ENCODE measurements at places on chromosomes 1 and 21. TPM values are rescaled to one million over a fixed set of nuclear protein-coding genes. Genes with fewer than 3 reads are reported as not detected.

GRCh38 chr1:166839600-166840308 lies 479 bp downstream of the POGK start:
- peak; percentile 18 for DNase-seq

Gene CYYR1
- 0.17 TPM for total RNA-seq

- peak; percentile 80 for DNase-seq
These were observed 1.5 kb upstream of the PRDX6 start for GRCh38 chr1:173475564-173476196.

GRCh38 chr1:31432592-31433395 lies 19.8 kb downstream of the SERINC2 start:
- DNase-seq, result no peak

- DNase-seq, result no peak
These were observed 6.7 kb upstream of the SAMD11 start for GRCh38 chr1:917076-917459.

Gene S100A10
- 141 TPM for total RNA-seq

All from fibroblast of lung (primary cell).